ENCODE measurements at places on chromosomes 13 and 19.

DNA sequence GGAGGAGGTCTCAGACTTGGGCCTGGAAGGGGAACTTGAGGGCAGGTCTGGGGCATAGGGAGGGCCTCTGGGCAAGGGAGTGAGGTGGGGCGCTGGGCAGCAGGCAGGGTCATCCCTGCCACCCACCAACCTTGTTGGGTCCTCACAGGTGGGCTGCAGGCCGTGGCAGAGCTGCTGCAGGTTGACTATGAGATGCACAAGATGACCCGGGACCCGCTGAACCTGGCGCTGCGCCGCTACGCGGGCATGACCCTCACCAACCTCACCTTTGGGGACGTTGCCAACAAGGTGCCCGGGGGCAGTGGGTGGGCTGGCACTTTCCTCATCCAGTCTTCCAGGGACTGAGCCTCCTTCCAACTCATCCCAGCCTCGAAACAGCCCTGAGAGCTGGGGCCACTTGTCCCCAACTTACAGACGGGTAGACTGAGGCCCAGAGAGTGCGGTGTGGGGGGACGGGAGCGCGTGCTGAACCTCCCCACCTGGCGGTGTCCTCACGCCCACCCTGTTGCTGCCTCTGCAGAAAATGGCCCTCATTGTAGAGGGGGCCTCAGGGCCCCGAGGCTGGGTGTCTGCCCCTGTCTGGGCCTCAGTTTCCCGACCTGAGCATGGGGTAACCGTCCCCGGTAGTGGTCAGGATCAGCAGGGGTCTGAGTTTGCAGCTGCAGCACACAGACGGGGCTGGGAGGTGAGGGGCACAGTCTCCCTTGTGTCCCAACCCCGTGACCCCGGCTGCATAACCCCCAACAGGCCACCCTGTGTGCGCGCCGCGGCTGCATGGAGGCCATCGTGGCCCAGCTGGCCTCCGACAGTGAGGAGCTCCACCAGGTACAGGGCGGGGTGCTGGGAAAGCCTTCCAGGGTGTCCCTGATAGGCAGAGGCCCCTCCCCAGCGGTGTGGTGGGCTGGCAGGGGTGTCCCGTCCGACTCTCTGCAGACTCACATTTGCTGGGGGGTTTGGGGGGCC is 10.4 kb downstream of the APC2 start:
- DNase-seq: no peak

GRCh38 chr19:49570138-49570856 is 10.1 kb downstream of the NOSIP start:
- DNase-seq: peak; percentile 78

DNA sequence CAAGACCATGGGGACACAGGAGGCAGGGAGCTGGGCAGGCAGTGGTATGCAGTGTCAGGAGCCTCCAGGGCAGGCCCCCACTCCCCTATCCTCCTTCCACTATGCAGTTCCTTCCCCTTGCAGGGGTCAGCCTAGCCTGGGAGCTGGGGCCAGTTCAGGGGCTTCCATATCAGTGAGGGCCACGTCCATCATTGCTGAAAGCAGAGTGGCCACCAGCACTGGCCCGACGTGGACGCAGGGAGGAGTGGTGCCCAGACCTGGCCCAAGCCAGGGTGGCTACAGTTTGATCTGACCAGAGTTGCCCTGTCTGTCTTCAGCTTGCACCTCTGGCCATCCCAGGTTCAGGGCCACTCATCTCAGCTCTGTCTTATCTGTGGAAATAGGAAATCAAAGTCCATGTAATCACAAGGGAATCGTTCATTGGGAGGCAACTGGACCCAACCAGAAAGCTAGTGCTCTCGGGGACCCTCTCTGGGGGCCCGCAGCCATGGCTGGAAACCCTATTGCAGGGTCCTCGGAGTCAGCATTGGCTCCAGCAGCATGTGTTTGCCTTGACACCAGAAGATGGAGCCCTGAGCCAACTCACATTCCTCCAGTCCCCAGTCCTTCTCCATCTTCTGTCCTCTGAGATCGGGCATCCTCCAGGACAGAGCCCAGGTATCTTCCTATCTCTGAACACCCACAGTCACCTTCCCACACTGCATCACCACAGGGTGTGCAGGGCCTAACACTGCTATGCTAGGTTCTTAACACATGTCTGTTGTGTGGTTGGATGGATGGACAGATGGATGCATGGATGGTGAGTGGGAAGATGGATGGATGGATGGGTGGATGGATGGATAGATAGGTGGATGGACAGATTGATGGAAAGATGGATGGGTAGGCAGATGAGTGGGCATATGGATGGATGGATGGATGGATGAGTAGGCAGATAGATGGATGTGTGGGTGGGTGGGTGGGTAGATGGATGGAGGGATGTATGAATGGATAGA is 75.7 kb upstream of the KCTD15 start:
- no peak for DNase-seq

DNA sequence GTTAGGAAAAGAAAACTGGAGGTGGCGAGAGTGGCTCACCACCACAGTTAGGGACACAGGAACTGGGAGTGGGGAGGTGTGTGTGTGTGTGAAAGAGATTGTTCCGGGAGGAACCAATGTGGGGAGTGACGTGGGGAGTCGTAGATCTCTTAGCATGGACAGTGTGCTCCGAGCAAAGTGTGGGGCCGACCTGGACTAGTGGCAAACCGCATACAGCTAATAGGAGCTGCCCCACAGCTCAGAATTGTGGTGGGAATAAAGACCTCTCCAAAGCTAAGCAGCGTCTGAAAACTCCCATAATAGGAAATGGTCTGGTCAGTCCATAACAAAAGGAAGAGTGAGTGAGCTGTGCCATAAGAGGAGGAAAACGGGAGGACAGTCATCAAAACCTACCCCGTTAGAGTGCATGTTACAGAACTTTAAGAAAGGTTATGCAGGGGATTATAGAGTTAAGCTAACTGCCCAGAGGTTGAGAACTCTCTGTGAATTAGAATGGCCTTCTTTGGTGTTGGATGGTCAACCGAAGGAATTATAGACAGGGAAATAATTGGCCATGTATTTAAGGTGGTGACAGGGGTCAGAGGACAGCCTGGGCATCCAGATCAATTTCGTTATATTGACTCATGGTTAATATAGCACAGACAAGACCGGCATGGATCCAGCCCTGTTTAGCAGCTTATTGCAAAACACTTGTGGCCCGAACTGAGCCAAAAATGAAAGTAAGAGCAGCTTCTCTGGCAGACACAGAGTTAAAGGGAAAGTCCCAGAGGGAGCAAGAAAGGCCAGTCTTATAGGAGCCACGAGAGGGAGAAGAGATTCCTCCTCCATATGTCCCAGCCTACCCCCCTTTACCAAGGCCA is 8.9 kb upstream of the SLC15A1 start:
- DNase-seq: no peak

DNA sequence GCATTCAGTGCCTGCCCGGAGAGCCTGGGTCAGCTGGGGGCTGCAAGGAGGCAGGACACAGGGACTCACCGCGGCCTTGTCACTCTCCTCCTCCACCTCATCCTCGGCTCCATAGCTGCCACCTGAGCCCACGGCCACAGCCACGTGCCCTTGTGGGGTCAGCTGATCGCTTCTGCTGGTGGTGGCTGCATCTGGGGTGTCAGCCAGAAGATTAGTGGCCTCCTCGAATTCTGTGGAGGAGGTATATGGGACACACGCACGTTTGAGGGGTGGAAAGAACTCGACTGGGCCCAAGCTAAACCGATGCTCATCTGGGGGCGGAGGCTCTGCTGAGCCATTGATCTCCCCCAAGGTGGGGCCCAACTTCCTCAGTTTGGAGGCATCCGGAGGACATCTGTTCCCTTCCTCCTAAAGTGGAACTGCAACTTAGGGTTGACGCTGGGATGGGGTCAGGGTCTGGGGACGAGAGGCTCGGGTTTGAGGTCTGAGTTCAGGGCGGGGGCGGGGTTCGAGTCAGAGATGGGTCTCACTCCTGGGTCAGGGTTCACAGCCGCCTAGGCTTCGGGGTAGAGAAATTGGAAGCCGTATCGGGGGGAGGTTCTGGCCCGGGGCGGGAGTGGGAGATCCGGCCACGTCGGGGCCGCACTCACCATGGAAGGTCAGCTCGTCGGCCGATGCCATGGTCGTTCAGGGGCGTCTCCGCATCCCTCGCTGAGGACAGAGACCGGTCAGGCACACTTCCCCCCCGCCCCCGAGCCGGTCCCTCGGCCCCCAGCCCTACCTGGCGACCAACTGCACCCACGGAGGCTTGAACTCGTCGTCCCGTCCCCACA is 493 bp downstream of the YIPF2 start:
- DNase-seq: no peak

DNA sequence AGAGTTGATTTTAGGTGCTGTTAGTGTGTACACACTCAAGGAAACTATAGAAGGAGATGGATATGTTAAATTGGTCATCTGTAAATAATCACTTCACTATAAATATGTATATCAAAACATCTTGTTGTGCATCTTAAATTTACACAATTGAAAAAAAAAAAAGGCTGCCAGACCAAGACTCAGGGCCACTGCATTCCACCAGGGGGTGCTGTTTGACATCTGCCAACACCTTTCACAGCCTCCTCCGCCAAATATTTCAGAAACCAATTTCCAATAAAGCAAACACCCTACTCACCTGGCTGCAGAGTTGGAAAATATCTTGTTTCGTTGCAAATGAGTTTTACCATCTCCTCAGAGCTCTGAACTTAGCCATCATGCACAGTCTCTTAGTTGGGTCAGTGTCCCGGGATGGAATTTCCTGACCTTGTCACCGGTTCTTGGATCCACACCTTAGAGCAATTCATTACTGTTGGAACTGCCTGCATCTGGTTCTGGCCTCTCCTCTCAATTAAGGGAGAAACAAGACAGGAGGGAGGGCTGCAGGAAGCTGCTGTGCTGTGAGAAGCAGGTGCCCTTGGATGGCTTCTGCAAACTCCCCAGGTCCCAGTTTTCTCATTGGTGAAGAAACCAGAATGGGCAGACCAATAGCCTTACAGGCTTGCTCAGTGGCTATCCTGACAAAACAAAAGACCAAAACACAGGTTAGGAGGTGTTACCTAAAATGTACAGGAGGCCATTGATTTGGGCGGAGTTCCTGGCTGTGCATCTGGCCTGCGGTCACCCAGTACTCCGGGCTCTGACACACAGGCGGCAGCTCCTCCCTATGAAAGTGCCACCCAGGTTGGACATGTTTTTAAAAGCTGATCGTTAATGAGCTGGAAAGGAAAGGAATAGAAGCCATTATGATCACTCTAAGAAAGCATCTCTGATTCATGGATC is 746.6 kb downstream of the UQCRFS1 start:
- DNase-seq: peak; percentile 60

DNA sequence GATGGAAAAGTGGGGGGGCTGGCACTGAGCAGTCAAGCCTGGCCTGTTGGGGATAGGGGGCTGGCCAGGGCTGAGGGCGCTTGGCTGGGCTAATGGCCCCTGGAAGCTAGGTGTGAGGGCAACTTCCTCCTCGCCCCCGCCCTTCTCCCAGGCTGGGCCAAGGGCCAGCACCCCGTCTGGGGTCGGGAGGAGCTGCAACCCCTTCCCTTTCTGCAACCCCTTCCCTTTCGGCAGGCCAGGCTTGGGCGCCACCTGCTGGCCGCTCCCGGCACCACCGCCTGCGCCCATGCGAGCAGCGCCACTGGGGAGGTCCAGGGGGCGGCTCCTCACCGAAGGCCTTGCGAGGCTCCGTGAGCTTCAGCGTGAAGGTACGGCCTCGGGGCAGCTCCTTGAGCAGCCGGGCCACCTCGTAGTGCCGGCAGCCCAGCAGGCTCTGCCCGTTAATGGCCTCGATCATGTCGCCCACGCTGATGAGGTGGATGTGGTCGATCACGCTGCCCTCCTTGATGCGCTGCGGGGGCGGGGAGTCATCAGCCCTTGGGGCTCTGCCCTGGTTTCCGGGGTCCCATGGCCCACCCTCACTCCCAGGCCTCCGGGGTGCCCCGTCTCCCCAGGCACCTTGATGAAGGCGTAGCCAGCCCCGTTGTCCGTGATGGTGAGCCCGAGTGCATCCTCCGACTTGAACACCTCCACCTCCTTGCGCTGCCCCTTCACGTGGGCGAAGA is 5.0 kb upstream of the PTGER1 start:
- peak; percentile 57 for DNase-seq

- DNase-seq: no peak
Measured at GRCh38 chr13:45544520-45544919, 71.0 kb downstream of the ERICH6B start.

DNA sequence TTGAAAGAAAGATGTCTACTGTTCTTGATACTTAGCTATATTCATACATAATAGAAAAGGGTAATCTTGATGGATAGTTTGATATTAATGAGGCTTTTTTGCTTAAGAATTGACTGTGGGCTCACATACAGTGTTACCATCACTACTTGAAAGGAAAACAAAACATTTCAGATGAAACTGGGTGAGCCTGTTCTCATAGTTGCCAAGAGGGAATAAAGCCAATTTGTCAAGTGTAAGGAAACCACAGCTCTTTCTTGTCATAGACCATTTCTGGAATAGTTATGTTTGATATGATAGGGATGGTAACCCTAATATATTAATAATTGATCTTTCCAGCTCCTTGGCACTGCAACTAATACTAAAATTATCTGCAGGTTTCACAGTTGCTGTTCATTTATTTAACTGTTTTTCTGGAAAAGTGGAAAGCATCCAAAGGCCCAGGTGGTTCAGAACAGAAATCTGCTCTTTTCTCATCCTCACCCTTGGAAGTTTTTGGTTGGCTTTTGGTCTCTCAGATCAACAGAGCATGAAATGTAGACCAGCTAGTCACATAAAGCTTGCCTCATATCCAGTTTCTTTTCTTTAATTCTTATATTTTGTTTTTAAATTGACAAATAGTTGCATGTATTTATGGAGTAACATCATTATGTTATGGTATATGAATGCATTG is 43.2 kb downstream of the ARHGEF7 start:
- no peak for DNase-seq

DNA sequence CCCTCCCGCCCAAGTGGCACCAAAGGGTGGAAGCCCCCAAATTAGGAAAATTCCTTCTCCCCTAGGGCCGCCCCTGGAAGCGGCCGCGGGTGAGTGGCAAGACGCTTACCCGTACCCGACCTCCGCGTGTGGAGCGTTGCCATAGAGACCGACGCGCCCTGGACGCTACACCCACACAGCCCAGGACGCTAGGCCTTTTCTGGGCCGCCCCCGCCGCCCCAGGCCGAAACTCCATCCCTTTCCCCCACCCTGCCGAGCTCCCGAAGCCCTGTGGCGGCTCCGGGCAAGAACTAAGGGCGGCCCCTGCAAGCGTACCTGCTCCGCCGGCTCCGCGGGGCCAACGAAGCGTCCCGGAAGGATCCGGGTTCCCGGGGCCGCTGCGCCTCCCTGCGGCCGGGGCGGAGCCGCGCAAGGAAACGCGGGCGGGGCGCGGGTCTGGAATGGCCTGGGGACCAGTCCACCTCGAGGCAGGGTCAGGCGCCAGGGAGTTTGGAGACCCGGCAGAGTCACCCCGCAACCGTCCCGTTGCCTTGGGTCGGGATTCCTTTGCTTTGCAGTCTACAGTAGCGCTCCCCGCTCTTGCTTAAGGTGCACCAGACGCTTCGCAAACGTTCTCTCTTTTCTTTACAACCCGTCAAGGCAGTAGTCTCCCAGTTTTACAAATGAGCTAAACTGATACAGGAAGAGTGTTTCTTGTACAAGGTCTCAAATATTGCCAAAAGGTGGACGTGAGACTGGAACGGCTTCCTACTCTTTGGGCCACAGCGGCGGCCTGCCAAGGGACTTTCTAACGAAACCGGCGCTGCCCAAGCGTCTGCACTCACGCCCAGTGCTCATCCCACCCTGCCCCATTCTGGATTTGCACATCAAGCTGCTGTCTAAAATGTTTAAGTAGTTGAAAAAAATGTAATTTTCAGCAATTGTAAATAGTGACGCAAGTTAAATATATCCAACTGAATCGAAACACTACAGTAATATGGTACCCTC is at the start of gene NEK5:
TSS of gene NEK5 (minus strand) at position 360 of the 987 bp plus-strand sequence. CDS start 1,591 bp downstream, outside the sequence.
- DNase-seq: peak; percentile 64

- no peak for DNase-seq
Measured at GRCh38 chr19:42010245-42011126, 16.5 kb upstream of the ATP1A3 start.

GRCh38 chr13:29676535-29676934 is 81.0 kb upstream of the SLC7A1 start:
- no peak for DNase-seq

GRCh38 chr19:46639358-46640182 is 3.6 kb upstream of the GNG8 start:
- peak; percentile 90 for DNase-seq

All from femur (tissue), 1 donor.